ENCODE measurements at places on chromosomes 6 and 20.
A peak's percentile ranks its signal among the peaks of the same experiment; 100 is the strongest.

- H3K4me3 ChIP-seq, result peak overlapping the region; percentile 54
- peak; percentile 93 for DNase-seq
- H3K4me1 ChIP-seq, result peaks cover 27% of the 10 kb centered on the region
These were observed 125.3 kb upstream of the SLC2A12 start for GRCh38 chr6:134177753-134178160.

DNA sequence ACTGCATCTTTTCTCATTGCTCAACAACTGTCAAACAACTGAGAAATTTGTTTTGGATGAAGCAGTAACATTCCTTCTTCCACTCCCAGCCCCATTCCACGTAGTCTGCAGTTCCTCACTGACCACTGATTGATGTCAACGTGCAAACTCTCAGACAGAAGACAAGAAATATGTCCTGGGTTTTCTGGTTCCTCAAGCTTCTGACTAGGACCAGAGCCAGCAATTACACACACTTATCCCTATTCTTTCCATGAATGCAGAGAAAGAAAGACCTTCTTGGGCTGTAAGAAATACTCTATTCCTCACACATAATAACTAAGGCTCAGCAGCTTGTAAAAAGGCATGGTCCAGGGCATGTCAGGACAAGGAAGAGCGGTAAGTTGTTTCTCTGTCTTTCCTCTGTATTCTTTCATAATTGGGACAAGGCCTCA is 790.1 kb upstream of the SLC35B3 start:
- H3K27ac ChIP-seq, result no peak overlapping the region
- no peaks in the 10 kb centered on the region for H3K36me3 ChIP-seq
- no peaks in the 10 kb centered on the region for H3K27me3 ChIP-seq
- H3K4me3 ChIP-seq, result no peak overlapping the region
- DNase-seq, result no peak

DNA sequence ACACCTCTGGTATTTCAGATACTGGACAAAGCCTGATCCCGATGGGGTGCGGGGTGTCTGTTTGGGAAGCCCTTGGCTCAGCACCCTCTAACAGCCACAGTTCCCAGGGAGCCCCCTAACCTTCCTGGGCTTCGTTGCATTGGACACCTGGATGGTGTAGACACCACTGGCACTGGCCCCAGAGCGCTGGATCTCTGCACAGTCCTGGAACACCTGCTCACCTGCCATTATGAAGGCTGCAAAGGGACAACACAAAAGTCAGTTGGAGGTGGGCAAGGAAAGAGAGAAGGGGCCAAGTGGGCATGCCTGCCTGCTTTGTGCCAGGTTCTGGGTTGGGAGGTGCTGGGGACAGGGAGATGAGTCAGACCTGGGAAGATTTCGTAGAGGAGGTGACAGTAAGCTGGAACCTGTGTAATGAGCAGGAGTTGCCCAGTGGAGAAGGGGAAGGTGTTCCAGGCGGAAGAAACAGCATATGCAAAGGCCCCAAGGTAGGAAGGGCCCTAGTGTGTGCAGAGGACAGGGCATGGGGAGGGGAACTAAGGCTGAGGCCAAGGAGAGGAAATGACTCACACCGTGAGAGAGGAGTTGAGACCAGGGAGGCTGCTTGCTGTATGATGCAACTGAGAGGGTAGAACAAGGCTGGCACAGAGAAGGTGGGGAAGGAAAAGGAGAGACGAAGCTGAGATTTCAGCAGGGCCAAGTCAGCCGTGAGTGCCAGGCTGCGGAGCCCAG is 34.9 kb downstream of the ANGPT4 start:
- H3K4me1 ChIP-seq, result no peaks in the 10 kb centered on the region
- peaks cover 8% of the 10 kb centered on the region for H3K27me3 ChIP-seq
- DNase-seq, result no peak
- no peak overlapping the region for H3K4me3 ChIP-seq

- no peaks in the 10 kb centered on the region for H3K4me1 ChIP-seq
- DNase-seq, result no peak
- no peaks in the 10 kb centered on the region for H3K27me3 ChIP-seq
- H3K27ac ChIP-seq, result no peak overlapping the region
- no peaks in the 10 kb centered on the region for H3K36me3 ChIP-seq
- no peak overlapping the region for H3K4me3 ChIP-seq
These were observed 213.3 kb upstream of the AGPAT4 start for GRCh38 chr6:161487217-161487531.

GRCh38 chr6:159110013-159110412 is 59.2 kb upstream of the FNDC1 start:
- no peaks in the 10 kb centered on the region for H3K4me1 ChIP-seq
- H3K4me3 ChIP-seq, result no peak overlapping the region
- no peaks in the 10 kb centered on the region for H3K36me3 ChIP-seq

DNA sequence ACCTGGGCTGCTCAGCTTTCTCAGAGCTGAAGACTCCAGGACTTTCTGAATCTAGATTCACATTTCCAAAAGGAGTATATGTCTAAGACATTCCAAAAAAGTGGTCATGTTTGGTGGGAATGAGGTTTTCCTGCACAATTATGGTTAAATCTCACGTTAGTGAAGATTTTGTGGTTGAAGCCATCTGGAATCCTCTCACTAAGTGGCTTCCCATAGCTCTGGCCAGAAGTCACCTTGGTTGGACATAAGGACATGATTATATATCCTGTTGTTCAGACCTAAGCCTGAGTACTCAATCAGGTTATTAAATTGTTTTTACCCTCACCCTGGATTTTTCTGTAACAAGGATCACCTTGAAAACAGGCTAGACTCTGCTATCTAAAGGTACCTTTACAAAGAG is 176.1 kb upstream of the PLN start:
- no peaks in the 10 kb centered on the region for H3K36me3 ChIP-seq
- no peaks in the 10 kb centered on the region for H3K27me3 ChIP-seq
- H3K4me3 ChIP-seq, result no peak overlapping the region
- DNase-seq, result no peak
- H3K27ac ChIP-seq, result no peak overlapping the region

DNA sequence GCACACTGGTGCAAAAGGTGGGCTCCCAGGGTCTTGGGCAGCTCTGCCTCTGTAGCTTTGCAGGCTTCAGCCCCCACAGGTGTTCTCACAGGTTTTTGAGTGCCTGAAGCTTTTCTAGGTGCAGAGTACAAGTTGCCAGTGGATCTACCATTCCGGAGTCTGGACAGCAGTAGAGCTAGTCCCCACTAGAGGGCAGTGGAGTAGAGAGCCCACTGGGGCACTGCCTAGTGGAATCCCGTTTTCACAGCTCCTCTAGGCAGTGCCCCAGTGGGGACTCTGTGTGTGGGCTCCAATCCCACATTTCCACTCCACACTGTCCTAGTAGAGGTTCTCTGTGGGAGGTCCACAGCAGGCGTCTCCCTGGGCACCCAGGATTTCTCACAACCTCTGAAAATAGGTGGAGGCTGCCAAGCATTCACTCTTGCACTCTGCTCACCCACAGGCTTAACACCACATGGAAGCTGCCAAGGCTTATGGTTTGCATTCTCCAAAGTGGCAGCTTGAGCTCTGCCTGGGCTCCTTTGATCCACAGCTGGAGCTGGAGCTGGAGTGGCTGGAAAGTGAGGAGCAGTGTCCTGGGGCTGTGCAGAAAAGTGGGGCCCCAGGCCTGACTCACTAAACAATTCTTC is 86.3 kb upstream of the PROKR2 start:
- H3K4me1 ChIP-seq, result no peaks in the 10 kb centered on the region
- H3K27me3 ChIP-seq, result no peaks in the 10 kb centered on the region
- H3K27ac ChIP-seq, result no peak overlapping the region
- no peaks in the 10 kb centered on the region for H3K36me3 ChIP-seq
- H3K4me3 ChIP-seq, result no peak overlapping the region

GRCh38 chr6:111291336-111292259 is 191.4 kb downstream of the REV3L start:
- H3K4me3 ChIP-seq, result no peak overlapping the region
- no peaks in the 10 kb centered on the region for H3K36me3 ChIP-seq
- peak overlapping the region; percentile 35 for H3K27ac ChIP-seq
- no peaks in the 10 kb centered on the region for H3K27me3 ChIP-seq
- peaks cover 26% of the 10 kb centered on the region for H3K4me1 ChIP-seq

DNA sequence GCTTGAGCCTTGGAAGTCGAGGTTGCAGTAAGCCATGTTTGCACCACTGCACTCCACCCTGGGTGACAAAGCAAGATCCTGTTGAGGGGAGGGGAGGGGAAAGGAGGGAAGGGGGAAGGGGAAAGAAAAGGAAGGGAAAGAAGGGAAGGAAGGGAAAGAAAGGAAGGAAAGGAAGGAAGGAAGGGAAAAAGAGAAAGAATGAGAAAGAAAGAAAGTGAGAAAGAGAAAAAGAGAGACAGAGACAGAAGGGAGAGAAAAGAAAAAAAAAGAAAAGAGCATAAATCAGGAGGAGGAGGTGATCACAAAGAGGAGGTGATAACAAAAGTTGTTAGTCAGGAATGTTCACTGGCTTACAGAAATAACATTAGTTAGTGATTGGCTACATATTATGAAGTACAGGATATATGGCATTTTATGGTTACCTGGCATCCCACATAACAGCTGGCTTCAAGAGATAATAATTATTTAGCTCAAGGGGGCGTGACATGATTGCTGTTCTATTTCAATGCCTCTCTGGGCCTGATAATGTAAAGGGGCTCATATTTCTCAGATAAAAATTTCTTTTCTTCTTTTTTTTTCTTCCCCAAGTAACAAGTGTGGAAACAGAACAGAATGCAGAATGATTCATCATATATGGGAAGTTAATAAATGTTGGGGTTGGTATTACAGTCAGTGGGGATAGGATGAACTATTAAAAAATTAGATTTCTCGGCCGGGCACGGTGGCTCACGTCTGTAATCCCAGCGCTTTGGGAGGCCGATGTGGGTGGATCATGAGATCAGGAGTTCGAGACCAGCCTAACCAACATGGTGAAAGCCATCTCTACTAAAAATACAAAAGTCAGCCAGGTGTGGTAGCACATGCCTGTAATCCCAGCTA is 27.1 kb downstream of the SAMHD1 start:
- no peak overlapping the region for H3K27ac ChIP-seq
- no peak overlapping the region for H3K4me3 ChIP-seq
- H3K36me3 ChIP-seq, result peaks cover 2% of the 10 kb centered on the region
- H3K27me3 ChIP-seq, result no peaks in the 10 kb centered on the region

DNA sequence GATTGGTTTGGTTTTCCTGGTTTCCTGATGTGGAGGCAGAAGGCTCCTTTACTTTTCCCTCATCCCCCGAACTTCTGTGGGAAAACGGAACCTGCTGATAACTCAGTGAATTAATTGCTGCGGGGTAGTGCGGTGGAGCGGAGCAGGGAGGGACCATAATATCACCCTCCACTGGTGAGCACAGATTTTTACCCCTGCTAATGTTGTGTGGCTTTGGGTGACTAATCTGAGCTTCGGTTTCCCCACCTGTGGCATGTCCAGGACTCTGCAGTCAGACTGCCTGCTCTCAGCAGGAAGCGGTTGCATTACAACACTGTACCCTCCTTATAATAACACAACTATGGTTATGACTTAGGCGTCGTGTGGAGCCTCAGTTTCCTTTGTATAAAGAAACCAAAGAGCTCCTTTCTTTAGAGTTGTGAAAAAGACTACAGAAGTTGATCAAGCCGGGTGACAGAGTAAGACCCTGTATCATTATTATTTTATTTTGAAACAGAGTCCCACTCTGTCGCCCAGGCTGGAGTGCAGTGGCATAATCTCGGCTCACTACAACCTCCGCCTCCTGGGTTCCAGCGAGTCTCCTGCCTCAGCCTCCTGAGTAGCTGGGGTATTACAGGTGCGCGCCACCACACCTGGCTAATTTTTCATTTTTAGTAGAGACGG is 2.2 kb upstream of the ID1 start:
- no peak overlapping the region for H3K4me3 ChIP-seq
- peak; percentile 63 for DNase-seq
- peaks cover 15% of the 10 kb centered on the region for H3K36me3 ChIP-seq
- H3K27me3 ChIP-seq, result no peaks in the 10 kb centered on the region
- H3K27ac ChIP-seq, result peak overlapping the region; percentile 41
- peaks cover 21% of the 10 kb centered on the region for H3K4me1 ChIP-seq

DNA sequence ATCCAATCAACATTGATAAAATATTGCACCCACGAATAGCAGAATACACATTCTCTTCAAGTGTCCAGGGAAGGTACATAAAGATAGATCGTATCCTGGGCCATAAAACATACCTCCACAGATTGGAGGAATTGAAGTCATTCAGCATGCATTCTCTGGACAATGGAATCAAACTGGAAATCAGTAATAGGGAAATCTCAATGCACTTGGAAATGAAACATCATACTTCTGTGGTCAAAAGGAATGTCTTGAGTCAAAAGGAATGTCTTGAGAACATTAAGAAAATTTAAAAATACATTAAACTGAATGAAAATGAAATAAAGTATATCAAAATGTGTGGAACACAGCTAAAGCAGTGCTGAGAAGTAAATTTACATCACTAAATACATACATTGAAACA is 138.8 kb downstream of the TFAP2A start:
- DNase-seq, result no peak
- H3K4me3 ChIP-seq, result no peak overlapping the region
- H3K4me1 ChIP-seq, result no peaks in the 10 kb centered on the region

DNA sequence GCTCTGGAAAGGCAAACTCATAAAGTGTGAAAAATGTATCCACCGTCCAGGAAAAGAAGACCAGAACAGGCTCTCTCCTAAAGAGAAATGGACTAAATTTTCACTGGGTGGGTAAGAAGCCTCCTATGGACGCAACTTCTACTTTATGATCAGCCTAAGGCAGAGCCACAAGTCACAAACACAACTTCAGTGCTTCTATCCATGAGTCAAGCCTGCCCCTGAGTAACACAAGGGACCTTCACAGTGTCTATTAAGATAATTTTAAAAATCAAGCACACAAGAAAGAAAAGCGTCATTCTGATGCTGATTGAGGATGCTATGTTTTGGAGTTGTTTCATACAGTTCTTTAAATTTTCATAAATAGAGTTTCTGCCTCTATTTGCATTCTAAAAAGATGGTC is 601.7 kb upstream of the ARID1B start:
- H3K4me3 ChIP-seq, result no peak overlapping the region
- H3K27ac ChIP-seq, result no peak overlapping the region
- DNase-seq, result no peak
- no peaks in the 10 kb centered on the region for H3K27me3 ChIP-seq

DNA sequence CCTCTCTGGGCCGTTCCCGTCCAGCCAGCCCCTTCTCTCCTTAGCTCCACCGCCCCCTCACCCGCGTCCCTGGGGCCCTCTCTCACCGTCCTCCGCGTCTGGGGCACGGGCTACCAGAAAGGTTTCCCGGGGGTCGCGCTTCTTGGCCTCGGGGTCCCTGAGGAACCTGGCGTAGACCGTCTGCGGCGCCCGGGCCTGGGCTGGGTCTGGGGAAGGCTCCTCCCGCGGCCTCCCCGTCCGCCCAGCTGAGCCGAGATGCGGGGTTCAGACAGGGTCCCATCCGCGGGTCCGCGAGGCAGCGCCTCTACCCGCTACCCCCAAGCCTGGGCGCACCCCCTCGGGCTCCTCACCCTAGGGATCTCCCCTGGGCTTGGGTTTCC is 1.1 kb downstream of the TULP1 start:
- peak overlapping the region; percentile 32 for H3K4me3 ChIP-seq
- no peaks in the 10 kb centered on the region for H3K27me3 ChIP-seq
- no peak overlapping the region for H3K27ac ChIP-seq
- H3K4me1 ChIP-seq, result no peaks in the 10 kb centered on the region
- H3K36me3 ChIP-seq, result no peaks in the 10 kb centered on the region
- no peak for DNase-seq

Measured in small intestine (tissue), 16 donors.